Cortex of kidney (tissue), 1 donor: ENCODE measurements at places on chromosomes 3 and 15.

GRCh38 chr3:184378651-184379357 lies 797 bp upstream of the THPO start:
- no peak for DNase-seq

DNA sequence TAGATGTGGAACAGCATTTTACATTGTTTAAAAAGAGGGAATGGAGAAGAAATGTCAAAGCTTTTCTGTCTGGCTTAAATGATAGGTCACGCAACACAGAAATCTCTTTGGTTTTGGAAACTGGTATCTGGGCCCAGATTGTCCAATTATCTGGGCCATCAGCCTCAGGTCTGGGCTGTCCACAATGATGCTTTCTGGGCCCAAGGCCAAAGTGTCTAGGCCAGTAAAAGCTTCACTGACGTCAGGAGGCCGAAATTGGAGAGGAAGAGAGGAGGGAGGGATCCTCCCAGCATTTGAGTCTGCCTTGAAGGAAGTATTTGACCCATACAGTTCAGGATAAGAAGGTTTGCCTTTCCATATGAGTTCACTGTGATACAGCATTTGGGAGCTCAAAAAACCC lies 60.7 kb upstream of the ALDH1A3 start:
- no peak for DNase-seq

DNA sequence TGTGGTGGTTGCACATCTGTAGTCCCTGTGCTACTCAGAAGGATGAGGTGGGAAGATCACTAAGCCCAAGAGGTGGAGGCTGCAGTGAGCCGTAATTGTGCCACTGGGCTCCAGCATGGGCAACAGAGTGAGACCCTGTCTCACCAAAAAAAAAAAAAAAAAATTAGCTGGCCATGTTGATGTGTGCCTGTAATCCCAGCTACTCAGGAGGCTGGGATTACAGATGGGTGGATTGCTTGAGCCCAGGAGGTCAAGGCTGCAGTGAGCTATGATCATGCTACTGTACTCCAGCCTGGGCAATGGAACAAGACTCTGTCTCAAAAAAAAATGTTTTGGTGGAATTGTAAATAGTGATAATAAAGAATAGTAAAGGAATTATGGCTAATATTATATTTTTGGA lies 9.9 kb downstream of the ATRIP start:
- DNase-seq: no peak

DNA sequence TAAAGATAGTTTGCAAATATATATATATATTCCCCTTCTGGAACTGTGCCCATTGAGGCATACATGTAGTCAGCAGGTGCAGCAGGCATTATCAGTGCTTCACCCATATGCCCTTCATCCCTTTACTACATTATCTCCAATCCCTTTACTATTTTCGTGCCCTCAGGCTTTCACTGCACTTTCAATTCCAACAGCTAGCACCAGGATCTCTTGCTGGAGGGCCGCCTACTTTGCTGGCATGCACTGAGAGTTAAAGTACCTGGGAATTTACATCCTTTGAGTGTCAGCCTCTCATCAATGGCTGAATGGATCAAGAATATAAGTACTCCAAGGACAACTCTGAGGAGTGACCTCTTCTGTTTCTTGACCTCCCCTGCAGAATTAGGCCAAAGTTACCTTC lies 222.1 kb upstream of the CFAP20DC start:
- no peak for DNase-seq

DNA sequence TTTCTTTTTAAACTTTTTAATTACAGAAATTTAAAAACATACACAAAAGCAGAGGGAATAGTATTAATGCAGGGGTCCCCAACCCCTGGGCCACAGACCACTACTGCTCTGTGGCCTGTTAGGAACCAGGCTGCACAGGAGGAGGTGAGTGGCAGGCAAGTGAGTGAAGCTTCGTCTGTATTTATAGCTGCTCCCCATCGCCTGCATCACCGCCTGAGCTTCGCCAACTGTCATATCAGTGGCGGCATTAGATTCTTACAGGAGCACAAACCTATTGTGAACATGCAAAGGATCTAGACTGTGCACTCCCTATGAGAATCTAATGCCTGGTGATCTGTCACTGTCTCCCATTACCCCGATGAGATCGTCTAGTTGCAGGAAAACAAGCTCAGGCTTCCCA lies 22.4 kb downstream of the CCR9 start:
- no peak for DNase-seq

- no peak for DNase-seq
Observed at GRCh38 chr3:100798012-100798411, 88.7 kb downstream of the TFG start.
